Cerebellar nuclear complex (tissue), 1 donor: ENCODE measurements at places on chromosomes 16 and 17.

DNA sequence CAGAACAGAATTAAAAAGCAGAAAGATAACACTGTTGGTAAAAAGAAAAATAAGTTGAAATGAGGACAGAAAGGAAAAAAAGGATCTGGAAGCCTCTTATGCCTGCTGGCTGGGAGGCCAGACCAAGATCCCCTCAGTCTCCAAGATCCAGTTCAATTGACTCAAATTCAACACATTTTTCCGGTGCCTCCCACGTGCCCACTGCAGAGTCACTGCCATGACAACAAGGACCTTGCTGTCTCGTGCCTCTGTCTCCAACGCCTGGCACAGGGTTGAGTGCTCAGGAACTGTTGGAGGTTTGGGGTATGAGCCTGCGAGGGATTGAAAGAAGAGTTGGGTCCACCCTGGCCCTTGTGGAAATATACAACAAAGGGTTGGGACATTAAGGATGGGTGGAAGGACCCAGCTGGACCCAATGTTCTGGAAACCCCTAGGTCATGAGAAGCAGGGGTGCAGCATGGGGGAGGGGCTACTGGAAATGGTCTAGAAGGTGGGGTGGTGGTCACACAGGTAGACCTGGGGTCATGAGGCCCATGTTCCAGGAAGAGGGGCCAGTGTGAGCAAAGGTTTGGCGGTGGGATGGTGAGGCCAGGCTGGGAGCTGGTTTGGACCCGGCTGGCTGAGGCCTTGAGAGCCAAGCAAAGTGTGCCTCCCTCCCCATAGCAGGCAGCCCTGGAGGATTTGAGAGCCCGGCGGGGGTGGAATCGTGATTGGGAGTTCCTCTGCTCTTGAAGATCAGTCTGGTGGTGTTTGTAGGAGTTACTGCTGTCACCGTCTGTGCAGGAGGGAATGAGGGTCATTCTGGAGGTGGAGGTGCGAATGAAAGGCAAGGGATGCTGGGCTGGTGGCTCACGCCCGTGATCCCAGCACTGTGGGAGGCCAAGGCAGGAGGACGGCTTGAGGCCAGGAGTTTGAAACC, 1.3 kb downstream of the IL34 start:
- no peak for DNase-seq

GRCh38 chr16:31267332-31268032, 7.7 kb downstream of the ITGAM start:
- no peak for DNase-seq

GRCh38 chr17:81402981-81403467, 7.8 kb downstream of the BAHCC1 start:
- no peak for DNase-seq

- no peak for DNase-seq
Measured at GRCh38 chr17:11324846-11325420, 83.9 kb downstream of the SHISA6 start.

- no peak for DNase-seq
Measured at GRCh38 chr16:75011634-75012307, 12.9 kb downstream of the ZNRF1 start.

GRCh38 chr16:59144326-59144725, 410.2 kb upstream of the GOT2 start:
- DNase-seq, result no peak

DNA sequence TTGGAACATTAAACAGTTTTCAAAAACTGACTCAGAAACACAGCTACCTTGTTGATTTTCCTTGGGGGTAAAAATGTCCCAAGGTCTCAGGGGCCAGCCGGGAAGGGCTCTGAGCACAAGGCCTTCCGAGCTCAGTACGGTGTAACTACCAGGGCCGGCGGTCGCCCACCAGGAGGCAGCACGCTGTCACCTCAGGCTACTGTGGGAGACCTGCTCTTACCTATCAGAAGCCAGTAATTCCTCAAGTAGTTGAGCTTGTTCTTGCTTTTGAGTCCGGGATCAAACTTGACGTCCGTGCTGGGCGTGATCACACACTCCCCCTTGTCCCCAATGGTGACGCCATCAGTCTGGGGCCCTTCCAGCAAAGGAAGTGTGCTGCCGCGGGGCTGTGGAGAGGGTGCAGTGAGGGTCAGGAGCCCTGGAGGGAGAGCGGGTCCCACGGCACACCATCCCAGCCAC, 43.4 kb upstream of the ICAM2 start:
- DNase-seq, result no peak

DNA sequence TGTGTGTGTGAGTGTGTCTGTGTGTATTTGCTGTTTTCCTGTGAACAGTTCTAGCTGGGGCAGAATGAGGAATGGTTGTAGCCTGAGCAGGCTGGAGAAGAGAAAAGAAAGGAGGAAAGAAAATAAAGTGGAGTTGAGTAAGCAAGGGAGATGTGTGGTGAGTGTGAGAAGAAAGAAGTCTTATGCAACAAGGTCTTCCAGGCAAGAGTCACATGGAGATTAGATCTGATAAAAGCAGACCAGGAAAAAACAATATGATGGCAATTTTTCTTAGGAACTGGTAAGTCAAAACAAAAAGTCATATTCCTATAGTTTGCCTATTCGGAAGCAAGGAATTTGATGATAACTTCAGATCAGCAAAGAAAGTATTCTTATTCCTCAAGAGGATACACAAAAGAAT, 125.0 kb downstream of the HS3ST3A1 start:
- DNase-seq, result no peak
